ENCODE measurements at places on chromosomes 13 and 19.

DNA sequence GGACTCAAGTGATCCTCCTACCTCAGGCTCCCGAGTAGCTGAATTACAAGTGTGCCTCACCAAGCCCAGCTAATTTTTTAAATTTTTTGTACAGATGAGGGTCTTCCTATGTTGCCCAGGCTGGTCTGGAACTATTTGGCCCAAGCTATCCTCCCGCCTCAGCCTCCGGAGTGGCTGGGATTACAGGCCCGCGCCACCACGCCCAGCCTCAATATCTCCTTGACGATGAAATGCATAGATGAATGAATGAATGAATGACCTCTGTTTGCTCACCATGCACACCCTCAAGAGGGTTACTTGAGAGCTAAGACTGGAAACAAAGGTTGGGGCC is 14.9 kb upstream of the AP1M2 start:
- no peak for DNase-seq

- no peak for DNase-seq
Observed at GRCh38 chr13:102901615-102902305, 55.9 kb downstream of the ERCC5 start.

DNA sequence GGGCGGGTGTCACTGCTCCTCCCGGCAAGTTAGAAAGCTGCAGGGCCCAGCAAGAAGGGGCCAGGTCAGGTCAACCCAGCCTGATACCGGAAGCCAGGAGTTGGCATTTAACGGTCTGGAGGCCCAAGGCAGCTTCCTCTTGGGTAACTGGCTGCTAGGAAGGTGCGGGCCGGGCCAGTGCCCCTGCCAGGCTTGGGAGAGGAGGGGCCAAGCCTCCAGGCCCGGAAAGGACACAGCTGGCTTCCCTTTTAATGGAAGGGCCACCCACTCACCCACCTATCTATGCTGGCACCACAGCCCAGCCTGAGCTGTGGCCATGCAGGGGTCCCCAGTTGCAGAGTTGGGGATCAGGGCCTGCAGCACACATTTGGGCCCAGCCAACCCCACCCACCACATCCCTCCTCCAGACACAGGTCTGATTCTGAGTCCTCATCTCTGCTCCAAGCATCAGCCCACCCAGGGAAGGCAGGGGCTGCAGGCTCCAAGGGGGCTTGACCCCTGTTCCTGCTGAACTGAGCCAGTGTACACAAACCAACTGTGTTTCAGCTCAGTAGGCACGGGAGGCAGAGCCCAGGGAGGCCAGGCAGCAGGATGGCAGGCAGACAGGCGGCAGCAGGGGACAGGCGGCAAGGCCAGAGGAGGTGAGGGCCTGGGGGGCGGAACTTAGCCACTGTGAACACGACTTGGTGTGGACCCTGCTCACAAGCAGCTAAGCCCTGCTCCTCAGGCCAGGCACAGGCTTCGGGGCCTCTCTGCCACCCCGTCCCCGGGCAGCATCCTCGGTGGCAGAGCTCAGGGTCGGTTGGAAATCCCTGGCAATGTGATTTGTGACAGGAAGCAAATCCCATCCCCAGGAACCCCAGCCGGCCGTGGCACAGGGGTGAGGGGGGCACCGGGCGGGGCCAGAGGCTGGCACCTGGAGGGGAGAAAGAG is 40.8 kb downstream of the ZSWIM4 start:
- no peak for DNase-seq

- no peak for DNase-seq
Observed at GRCh38 chr19:46481223-46481848, 10.0 kb upstream of the PNMA8A start.

- DNase-seq = no peak
Observed at GRCh38 chr19:47756953-47757608, 11.7 kb downstream of the NOP53 start.

GRCh38 chr13:99287551-99287950 is 19.6 kb downstream of the GPR183 start:
- no peak for DNase-seq

DNA sequence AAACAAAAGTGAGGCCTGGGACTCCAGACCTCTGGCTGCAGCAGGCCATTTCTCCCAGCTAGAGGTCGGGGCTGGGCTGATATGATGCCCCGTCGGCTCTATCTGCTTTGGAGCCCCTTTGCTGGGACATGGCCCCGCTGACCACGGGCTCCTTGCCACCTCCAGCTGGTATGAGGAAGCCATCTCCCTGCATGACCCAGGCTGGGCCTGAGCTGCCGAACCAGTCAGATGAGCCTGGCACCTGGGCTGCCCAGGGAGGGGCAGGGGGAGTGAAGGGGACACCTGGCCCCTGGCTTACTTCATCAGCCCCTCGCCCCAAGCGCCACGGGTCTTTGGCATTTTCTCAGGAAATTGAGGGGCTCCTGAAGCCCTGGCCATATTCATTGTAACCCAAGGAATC is 7.8 kb downstream of the ZSWIM4 start:
- DNase-seq = no peak

GRCh38 chr13:41352935-41353840 is 42.1 kb downstream of the NAA16 start:
- DNase-seq = peak; percentile 39

DNA sequence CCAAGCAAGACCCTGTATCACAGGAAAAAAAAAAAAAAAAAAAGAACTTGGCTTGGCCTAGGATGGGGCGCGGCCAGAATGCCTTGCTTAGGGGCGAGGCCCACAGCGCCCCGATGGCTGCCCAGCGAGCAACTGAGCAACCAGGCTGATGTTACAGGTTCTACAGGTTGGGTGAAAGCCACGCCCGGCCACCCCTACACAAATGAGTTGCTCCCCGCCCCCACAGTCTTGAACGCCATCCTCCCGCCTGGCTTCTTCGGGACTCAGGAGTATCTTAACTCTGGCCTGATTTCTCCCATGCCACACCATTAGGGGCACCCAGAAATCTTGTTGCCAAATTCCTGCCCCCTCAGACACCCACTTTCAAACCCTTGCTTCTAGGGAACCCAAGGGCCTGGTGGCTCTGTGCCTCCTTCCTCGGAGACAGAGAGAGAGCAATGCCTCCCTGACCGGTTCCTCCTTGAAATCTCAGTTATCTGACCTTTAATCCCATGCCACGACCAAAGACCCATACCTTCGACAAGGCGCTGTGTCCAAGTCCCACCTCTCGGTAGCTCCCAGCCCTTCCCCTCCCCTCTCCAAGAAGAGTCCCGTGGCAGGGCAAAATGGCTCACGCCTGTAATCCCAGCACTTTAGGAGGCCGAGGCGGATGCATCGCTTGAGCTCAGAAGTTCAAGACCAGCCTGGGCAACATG is 1.1 kb upstream of the CBLC start:
- no peak for DNase-seq

DNA sequence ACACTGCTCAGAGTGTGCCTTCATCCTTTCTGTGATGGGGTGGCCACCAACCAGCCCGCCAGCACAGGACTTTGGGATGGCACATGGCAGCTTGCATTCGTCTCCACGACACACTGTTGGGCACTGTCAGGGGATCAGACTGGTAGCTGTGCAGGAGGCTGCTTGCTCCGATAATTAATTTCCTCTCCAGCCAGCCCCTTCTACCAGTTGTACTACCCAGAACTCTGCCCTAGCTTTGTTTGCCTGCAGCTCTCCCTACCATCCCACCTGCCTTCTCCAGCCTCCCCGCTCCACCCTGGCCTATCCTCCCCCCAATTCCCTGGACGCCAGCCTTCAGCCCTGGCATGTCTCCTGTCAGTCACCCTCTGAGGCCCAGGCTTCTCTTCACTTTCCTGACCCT is 228.3 kb downstream of the TSHZ3 start:
- no peak for DNase-seq

DNA sequence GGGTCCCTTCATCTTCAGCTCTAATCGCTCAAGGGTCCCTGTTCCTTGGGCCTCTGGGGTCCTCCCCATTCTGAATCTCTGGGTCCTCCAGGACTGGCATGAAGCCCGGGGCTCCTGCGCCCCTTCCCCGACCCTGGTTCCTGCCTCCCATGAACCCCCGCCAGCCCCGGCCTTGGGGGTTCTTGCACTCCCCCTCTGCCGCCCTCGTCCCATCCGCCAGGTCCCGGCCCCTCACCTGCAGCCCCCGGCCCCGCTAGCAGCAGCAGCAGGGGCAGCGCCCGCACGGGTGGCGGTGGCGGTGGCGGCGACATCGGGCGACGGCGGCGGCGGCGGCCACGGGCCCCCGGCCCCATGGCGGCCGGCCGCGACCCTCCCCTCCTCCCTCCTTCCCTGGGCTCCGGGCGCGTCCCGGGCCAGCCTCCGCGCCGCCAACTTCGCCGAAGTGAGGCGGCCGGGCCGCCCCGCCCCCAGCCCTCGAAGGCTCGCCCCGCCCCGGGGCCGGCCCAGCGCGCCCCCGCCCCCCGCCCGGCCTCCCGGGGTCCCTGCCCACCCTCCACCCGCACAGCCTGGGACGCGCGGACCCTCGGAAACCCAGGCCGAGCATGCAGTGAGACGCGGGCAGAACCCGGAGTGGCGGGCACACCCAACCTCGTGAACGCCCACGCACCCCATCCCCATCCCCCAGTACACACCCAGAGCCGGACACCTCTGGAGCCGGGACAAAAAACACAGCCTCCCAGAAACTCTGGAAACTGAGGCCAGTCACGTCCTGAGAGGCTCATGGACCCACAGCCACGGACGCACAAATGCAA is at the start of gene NOTCH3:
Gene NOTCH3, minus strand, starts transcription at position 443 of the 812 bp plus-strand sequence. Its CDS starts 90 bp downstream, at position 353.
- no peak for DNase-seq

DNA sequence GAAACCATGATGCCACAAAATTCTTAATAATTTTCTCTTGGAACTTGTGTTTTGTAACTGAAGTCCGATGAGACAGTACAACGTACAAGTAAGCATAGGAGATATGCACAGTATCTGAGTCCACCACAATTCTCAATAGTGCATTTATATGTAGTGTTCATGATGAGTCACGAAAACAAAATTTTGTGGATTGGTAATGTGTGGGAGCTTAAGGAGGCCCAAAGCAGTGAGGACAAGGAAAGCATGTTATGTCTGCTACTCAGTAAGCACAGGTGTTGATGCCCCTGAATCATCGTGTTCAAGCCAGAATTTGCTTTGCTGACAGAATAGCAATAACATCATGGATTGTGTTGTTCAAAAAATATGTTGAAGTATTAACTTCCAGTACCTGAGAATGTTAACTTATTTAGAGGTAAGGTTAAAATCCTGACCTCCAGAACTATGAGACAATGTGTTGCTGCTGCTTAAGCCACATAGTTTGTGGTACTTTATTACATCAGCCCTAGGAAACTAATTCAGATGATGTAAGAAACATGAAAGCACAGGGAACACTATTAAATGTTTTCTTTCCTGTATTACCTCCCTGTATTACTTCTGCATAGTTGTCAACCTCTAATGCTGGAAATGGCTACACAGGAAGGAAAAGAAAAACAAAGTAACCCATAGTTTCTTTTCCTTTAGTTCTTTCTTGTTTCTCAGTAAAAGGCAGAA is 201.3 kb downstream of the SLITRK6 start:
- no peak for DNase-seq

GRCh38 chr13:35210261-35210660 is 266.2 kb downstream of the MAB21L1 start:
- no peak for DNase-seq

DNA sequence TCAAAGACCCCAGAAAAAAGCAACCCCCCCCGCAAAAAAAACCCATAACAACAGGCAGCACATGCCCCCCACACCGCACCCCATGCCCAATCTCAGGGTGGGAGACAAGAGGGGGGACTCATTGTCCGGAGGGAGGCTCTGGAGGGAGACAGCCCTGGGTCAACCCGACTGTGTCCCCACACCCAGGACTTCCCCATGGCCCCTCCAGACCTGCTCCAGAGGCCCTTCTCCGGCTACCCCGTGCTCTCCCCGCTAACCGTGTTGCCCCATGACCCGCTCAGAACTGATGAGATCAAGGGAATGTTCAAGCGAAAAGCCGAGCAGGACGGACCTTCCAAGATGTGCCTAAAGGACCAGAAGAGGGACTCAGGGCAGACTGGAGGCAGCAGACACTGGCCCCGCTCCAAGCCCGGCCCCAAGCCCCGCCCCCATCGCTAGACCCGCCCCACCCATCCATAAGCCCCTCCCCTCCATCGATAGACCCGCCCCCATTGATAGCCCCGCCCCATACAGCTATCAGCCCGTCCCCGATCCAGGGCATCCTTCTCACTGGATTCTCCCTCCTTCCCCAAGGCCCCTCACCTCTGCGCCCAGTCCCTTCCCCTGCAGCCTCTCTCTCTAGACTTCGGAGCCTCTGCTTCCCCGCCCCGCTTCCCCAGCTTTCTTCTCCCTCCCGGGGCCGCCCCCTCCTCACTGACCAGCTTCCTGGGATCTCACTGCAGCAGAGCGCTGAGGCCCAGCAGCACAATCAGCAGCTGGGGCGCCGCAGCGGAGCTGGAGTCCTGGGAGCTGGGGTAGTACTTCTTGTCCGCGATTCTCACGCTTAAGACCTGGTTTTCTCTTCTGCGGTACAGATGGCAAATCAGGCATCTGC is 2.2 kb downstream of the BST2 start:
- DNase-seq = no peak

DNA sequence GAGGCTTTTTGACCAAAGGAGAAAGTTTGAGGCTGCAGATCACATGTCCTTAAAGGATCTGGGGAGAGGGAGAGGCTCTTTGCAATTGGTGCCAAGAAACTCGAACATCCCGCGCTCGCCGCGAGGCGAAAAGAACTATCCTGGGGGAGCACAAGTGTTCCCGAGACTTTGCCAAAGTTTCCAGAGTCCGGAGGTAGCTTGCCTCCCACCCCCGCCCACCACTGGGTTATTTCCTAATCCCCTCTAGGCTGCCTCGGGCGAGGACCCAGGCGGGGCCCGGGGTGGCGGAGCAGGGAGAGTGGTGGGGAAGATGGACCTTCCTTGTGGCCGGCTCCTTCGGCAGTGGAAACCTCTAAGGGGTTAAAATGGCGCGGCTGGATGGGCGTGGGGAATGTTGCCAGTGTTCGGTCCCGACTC is 114.5 kb downstream of the KCNRG start:
- DNase-seq = no peak
